ENCODE measurements at places on chromosomes 13 and 19.

GRCh38 chr19:8577247-8577646, at the start of gene MYO1F:
Gene MYO1F, minus strand, starts transcription at chr19:8577442. Its CDS starts 133 bp downstream, at chr19:8577309.
- DNase-seq: no peak

DNA sequence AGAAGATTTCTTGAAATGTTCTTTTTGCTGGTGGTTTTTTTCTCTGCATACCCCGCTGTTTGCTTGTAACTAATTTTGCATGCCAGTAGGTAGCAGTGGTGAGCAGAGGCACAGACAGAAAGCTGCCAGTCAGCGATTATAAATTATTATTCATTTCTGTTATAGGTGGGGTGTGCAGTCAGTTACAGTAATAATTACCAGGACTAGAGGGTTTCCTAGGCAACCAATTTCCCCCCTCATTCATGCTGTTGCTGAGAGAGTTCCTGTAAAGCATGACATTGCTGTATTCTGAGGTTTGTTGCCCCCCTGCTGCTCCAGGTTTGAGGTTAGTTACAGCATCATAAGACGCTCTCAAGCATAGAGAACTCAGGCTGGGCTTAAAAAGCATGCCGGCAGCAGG, 104.5 kb downstream of the URI1 start:
- DNase-seq: no peak

GRCh38 chr13:40994581-40995230, 24.4 kb downstream of the ELF1 start:
- no peak for DNase-seq

GRCh38 chr13:33453936-33454335, 168.4 kb upstream of the STARD13 start:
- DNase-seq: no peak

DNA sequence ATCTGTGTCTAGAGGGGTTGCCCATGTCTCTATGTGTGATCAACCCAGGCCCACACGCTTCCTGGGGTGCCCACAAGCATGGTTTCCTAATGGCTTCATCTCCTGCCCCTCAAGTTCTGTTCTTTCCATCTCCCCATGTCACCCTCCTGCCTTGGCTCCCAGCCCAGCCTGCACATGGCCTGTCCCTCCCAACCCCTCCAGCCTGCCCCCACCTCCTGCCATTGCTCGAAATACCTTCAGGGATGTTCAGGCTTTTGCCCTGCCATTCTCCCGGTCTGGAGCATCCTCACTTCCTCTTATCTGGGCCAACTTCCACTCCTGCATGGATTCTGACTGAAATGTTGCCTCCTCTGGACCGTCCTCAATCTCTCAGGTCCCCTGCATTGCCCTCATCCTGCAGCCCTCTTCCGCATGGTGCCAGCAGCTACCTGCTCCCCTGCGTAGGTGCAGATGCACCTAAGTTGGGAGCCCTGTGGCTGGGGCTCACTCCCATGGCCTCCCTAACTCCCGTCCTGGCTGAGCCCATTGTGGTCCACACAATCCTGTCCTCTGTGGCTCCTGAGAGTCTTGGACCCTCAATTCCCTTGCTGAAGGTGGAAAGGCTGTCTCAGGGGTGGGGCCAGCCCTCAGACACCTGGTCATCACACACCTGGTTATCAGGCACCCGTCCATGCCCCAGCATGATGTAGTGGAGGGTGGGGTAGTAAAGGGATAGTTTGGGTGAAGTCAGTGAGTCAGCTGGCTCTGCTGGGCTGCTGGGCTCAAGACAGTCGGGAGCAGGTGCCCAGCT, 152.1 kb downstream of the URI1 start:
- DNase-seq: no peak

All from smooth muscle cell of the brain vasculature (primary cell).